PC-3 (cell line): ENCODE measurements at places on chromosomes 7 and 10.

DNA sequence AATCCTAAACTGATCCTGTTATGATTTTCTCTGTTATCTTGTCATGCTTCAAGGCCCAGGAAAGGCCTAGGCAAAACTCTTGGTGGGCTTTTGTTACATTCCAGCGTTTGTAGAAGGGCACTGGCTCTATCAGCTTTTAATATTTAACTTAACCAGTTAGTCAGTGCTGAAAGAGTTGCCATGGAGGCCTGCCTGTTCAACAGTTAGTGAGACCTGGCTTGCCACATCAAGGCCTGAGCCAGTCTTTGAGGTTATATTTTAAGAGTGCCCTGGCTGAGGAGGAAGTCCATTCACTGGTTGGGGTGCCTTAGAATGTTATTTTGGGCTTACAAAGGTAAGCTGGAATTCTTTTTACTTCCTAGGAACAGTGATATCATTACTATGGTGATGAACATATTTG, 144.1 kb upstream of the NRG3 start:
- DNase-seq = no peak

GRCh38 chr10:108765794-108766193, 1157.5 kb downstream of the XPNPEP1 start:
- no peak for DNase-seq

GRCh38 chr10:80684259-80684658, 146.6 kb downstream of the SH2D4B start:
- peak; percentile 13 for DNase-seq

DNA sequence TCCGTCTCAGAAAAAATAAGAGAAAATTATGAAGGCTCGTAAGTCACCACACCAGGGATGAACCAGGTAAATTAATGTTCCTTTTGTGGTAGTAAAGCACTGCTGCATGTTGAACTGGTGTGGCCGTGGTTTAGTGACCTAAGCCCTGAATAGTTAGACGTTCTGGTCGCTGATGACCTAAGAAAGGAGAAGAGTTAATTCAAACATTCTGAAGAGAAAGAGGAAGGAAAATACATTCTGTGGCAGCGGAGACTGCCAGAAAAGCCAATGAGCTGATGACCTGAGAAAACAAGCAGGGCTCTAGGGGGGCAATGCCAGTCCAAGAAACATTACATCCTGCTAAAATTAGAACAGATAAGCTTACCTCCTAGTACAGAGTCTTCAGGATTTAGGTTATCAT, 17.5 kb downstream of the DNAJC9 start:
- no peak for DNase-seq

DNA sequence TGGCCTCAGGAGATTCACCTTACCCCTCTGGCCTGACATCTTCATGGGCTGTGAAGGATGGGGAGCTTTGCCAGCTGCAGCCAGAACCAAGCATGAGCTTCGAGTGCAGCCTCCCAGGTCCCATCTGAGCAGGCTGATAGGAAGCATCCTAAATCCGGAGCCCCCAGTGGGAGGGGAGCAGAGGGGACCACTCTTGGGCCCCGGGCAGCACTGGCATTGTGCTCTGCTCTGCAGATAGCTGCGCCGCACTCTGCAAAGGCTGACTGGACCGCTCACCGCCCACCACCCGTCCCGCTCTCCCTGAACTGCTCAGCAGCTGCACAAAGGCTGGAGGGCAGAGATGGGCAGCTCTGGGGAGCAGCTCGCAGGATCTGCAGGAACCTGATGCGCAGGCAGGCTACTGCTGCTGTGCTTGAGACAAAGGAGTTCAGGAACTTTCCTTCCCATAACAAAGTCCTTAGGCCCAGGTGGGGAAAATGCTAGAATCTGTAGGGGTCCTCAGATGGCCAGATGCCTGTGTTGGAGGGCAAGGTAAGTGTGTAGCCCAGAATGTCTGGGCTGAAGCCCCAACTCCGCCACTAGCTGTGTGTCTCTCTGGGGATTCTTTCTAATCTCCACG, 51.8 kb downstream of the ARHGAP22 start:
- no peak for DNase-seq

- no peak for DNase-seq
Observed at GRCh38 chr7:66157060-66157459, 42.4 kb downstream of the CRCP start.

GRCh38 chr10:62081341-62082270, 180.1 kb downstream of the ARID5B start:
- DNase-seq = peak; percentile 56

- DNase-seq = no peak
Observed at GRCh38 chr10:58857251-58857805, 319.1 kb upstream of the PHYHIPL start.

DNA sequence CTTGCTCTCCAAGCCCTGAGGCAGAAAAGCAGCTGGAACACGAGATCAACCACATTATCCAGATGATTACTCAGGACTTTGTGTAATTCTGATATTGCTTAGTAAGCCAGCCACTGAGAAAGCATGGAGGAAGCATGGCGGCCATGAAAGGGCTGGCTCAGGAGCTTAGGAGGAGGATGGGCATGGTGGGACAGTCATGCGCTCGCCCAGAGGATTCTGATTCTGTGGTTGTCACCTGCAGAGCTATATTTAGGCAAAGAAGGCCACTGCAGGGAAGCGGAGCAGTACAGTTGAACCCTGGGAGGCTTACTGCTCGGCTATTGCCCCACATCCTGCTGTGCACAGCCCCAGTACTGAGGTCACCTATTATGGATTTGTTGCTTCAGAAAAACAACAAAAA, 128.8 kb upstream of the DNAJB12 start:
- DNase-seq = no peak

DNA sequence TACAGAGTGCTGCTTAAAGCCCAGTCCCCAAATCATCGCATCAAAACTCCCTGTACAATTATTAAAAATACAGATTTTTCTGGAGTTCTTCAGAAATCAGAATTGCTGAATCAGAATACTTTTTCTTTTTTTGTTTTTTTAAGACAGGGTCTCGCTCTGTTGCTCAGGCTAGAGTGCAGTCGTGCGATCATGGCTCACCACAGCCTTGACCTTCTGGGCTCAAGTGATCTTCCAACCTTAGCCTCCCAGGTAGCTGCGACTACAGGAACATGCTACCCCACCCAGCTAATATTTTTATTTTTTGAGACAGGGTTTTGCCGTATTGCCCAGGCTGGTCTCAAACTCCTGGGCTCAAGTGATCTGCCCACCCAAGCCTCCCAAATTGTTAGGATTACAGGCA, 3.9 kb downstream of the BBIP1 start:
- no peak for DNase-seq

GRCh38 chr10:70459061-70459773, 17.7 kb upstream of the NODAL start:
- DNase-seq = no peak

DNA sequence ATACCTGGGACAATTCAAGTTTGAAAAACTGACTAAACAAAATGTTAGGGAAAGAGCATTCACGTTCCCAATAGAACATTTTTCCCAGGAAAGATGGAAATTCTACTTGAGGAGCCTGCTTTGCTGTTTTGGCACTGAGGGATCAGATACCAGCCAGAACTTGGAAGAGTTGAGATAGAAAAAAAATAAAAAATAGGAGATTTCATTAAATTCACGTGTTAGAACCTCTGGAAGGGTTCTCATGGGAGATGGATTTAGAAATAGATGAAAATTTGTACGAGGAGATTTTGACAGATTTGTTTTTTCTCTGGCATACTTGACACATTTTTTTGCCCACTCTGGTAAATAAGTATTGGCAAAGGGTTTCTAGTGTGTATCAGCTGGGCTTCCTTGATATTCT, 63.7 kb downstream of the CELF2 start:
- DNase-seq = no peak

DNA sequence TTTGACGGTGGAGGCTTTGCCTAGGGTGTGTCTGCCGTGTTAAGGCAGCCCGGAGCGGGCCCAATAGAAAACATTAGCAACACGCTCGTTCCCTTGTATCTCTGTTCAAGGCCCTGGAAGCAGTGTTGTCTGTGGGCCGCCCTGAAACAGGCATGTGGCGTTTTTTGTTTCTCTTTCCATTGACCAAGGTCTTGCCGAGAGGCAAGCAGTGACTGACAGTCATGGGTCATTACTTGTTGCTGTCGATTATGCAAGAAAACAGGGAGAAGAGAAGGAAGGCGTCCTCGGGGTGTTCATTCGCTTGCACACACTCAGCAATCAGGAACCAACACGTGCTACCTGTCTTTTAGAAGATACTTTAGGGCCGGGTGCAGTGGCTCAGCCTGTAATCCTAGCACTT, 92.5 kb downstream of the EZH2 start:
- DNase-seq = no peak

- DNase-seq = peak; percentile 24
Observed at GRCh38 chr7:98084631-98085030, 22.0 kb upstream of the LMTK2 start.

- no peak for DNase-seq
Observed at GRCh38 chr10:84991301-84991700, 662.9 kb downstream of the CCSER2 start.

GRCh38 chr10:127550861-127551260, 1.8 kb downstream of the NPS start:
- peak; percentile 36 for DNase-seq

- DNase-seq = no peak
Observed at GRCh38 chr10:132876131-132876860, 66.1 kb downstream of the CFAP46 start.

GRCh38 chr10:50216418-50216817, 34.9 kb downstream of the ASAH2 start:
- DNase-seq = no peak

DNA sequence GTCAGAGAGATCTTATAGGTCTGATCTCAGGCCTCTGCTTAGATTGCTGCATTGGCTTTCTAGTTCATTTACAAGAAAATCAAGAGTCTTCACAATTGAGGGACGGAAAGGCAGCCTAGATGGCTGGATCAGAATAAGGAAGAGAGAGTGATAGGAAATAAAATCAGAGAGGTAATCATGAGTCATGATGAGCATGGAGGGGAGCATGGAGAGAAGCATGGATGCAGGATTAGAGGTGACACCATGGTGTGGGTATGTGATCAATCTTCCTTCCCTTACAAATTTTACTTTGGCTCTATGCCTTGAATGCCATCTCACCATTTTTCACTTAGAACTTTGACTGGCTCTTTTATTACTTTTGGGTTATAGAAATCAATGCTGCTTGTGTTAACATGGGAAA, 1.4 kb downstream of the BCCIP start:
- peak; percentile 69 for DNase-seq

DNA sequence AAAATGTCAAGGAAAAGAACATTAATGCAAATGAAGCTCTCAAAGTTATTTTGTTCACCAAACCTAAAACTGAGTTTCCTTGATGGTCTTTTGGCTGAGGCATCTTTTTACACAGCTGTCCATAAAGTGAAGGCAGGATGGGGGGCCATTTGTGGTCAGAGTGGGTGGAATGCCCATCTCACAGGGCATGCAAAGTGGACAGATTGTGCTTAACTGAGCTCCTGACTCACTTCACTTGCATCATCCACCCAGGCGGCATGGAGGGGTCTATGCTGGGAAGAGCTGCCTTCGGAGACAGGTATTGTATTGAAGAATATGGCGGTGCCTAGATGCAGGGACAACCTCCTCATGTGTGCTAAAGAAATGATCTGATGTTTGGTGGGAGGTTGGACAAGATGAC, 905.3 kb downstream of the KCNMA1 start:
- DNase-seq = no peak

DNA sequence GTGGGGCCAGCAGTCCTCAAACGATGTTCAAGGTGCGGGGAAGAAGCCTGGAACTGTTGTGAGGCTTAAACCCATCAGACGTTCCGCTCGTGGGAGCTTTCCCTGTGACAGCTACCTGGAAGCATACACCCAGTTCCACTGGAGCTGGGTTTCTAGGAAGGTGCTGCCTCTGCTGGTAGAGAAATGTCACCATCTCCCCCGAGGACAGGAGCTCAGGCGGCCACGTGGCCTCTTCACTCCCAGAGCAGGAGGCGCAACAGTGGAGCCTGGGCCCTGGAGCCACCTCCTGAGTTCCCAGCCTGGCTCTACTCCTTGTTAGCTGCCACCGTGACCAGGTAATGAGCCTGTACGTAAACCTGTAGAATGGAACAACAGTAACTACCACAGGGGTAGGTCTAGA, 156.1 kb downstream of the ADARB2 start:
- no peak for DNase-seq

DNA sequence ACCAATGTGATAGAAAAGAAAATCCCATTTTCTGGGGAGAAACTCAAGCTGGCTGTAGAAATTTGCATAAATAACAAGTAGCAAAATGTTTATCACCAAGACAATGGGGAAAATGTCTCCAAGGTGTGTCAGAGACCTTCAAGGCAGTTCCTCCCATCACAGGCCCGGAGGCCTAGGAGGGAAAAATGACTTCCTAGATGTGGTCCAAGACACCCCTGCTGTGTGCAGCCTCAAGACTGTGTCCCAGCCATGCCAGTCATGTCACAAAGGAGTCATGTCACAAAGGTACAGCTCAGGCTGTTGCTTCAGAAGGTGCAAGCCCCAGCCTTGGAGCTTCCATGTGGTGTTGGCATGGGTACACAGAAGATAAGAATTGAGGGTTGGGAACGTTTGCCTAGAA, 33.7 kb upstream of the THSD7A start:
- DNase-seq = no peak

DNA sequence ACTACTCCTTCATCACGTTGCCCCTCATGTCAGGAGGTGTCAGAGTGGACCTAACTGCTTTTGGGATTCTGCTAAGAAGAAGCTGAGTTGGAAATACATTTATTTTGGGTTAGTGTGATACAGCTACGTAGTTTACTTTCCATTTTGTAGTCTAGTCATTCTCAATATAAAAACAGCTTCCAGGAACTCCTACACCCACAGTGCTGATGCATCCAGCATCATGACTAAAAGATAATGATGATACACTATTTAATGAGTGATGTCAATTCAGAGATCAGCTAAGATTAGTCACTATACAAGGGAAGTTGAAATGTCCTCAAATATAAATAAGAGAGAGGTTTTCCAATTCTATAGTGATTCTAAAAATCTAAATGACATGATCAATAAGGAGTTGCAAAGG, 264.2 kb upstream of the SLC26A5 start:
- DNase-seq = peak; percentile 58

DNA sequence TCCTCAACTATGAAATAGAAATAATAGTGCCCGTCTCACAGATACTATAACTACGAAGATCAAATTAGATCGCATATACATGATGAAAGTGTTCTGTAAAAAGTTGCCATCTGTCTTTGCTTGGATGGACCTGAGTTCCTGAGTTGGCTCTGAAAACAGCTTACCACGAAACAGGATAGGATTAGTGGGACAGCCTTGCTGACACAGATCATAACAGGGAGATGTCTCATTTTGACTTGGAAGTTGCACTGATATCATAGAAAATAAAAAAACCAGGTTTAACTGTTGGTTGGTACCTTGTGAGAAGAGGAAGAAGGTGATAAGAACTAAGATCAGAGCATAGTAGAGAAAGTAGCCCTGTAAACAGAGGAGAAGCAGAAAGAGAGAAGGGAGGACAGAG, 79.3 kb upstream of the AGBL3 start:
- no peak for DNase-seq

GRCh38 chr10:124697837-124698544, 46.2 kb downstream of the FAM53B start:
- no peak for DNase-seq

- DNase-seq = no peak
Observed at GRCh38 chr10:88927416-88927690, 25.2 kb downstream of the ACTA2 start.
